Caco-2 (cell line): ENCODE measurements at places on chromosomes 1 and 21. TPM values are rescaled to one million over a fixed set of nuclear protein-coding genes. Genes with fewer than 3 reads are reported as not detected.

- no peak for DNase-seq
Measured at GRCh38 chr21:33650230-33650629, 7.9 kb downstream of the ITSN1 start.

GRCh38 chr1:40047276-40047675 is 6.7 kb downstream of the CAP1 start:
- no peak for DNase-seq

DNA sequence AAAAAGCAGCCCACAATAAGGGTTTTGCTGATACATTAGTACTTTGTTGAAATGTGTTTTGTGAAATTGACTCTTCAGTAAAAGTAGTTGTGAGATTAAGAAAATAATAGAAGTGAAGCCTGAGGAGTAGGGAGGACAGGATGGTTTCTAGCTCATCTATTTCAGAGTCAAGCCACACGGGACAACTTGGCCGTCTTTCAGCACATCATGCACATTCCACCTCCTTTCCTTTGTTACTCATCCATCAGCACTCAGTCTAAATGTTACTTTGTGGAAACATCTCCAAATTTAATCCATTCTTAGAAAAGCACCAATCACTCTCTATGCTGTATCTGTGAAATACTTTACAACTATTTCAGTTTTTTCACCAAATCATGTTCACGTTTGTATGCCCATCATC is 223.3 kb downstream of the FGGY start:
- no peak for DNase-seq

CTPS1 gene
- 63.1 and 63.7 TPM in 2 replicates for total RNA-seq
